ENCODE measurements at places on chromosomes 3 and 15.

GRCh38 chr3:193828477-193828876 lies 235.5 kb downstream of the OPA1 start:
- no peak for DNase-seq

GRCh38 chr3:72657666-72658065 lies 190.6 kb downstream of the SHQ1 start:
- no peak for DNase-seq

DNA sequence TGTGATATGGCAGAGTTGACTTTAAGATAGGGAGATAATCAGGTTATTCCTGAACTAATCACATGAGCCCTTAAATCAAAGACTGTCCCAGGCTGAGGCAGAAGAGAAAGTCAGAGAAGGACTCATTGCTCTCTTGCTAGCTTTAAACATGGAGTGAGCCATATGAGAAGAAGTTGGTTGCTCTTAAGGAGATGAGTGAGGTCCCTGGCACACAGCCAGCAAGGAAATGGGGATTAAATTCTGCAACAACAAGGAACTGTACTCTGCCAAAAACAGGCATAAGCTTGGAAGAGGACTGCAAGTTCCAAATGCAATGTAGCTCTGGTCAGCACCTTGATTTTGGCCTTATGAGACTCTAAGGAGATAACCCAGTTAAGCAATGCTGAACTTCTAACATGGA lies 457.0 kb downstream of the PLOD2 start:
- no peak for DNase-seq

DNA sequence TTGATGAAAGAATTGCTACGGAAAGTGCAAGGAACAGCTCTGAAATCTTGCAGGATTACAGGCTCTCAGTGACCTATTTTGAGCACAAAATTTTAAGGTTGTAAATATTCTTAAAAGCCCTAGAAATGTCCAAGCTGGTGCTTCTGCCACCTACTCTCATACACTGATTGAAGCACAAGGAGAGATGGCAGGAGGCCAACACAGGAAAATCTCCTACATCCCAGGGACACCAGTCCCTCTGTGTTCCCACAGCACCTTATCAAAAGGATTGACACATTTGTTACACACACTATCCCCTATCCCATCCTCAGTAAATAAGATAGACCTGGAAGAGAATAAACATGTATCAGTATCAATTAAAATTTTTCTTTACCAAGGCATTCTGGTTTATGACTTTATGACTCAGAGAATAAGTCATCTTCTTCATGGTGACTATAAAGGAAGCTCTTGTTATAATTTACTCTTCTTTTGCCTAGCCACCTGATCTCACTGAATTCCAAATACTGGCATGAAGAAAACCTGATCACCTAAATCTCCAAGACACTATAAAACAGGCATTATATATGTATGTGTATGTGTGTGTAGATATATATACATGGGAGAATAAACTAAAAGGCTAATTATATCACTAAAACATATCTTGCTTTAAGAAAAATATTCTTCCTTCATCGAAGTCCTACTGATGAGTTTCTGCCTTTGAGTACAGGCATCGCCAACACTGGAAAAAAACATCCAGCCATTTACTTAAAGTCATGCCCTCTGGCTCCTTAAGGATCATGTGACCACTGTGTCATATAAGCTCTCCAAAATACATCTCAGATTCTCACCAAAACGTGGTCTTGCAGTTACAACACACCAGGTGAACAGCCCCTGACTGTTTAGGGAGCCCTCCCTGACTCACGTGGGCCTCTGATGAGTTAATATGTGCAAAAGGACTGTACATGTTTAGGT lies 208.1 kb upstream of the NR2F2 start:
- no peak for DNase-seq

DNA sequence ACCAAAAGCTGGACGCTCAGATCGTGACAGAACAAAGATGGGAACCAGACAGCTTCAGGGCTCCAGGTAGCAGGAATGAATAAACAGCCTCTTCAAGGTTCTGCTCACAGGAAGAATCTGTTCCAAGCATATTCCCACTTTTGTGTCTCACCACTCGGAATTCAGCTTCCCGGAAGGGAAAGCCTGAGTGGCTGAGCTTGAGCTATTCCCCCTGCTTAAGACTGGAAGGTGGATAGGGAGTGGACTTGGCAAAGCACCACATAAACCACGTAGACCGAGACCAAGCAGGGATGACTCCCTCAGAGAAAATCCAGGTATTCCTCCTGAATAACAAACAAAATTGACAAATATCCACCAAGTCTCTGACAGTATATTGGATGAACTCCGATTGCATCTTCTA lies 180.2 kb upstream of the NR2F2 start:
- no peak for DNase-seq

DNA sequence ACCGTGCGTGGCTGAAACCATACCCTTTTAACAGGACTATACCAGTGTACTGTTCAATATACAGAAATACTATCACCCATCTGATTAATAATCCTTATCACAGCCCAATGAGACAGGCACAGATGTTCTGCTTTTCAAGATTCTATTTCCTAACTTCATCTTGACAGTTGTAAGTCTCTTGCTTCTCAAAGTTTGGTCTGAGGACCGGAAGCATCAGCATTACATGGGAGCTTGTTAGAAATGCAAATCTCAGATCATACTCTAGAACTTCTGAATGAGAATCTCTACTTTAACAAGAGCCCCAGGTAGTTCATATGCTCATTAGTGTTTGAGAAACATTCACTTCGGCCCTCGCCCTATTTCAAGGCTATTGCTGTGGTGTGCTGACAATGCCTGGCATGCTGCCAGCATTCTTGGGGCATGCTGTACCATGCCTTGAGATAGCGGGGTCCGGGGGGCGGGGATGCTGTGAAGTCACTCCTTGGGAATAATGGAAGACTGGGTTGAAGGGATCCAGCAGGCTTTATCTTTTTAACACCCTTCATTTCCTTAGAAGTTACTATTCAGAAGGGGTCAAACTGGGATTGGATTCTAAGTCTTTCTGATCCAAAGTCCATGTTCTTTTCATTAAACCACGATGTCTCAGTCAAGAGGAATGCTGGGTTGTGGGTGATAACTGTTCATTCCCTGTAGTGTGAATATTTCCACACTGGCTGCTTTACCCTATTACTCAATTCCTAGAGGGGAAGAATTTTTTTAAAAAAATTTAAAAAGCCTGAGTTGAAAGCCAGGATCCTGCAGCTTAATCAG lies 194.7 kb downstream of the LPP start:
- no peak for DNase-seq

- DNase-seq, result no peak
Measured at GRCh38 chr15:87604857-87605446, 651.6 kb downstream of the NTRK3 start.

GRCh38 chr3:105691633-105692032 lies 177.2 kb downstream of the CBLB start:
- DNase-seq, result no peak

DNA sequence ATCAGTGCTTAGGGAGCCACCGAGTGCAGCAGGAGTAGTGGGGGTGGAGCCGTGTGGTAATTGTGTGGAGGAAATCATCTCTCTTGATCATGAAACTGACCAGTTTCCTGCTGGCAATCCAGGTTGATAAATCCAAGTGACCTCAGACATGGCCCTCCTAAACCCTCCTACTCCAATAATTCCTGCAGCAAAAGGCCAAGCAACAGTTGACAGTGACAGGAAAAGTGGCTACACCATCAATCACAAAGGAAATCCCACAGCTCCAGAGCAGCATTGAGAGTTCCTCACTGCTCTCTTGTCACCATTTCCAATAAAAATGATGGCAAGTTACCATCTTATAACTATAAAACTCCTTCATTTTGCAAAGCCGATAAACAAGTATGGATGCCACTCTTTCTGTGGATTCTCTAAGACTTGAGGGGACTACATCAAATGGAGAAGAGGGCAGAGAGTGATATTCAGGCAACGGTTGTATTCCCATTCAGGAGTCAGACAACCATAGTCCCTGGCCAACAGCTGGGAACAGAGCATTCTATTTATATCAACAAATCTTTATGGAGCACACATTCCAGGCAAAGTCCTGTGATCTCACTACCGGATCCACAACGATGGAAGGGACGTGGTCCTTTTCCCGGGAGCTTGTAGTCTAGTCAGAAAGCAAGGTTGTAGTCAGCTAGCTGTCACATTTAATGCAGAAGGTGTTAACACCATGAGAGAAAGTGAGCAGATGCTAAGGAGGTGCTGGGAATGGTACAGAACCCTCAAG lies 312.5 kb upstream of the CTNNB1 start:
- DNase-seq, result no peak

- DNase-seq, result no peak
Measured at GRCh38 chr3:185444329-185444728, 54.5 kb downstream of the TMEM41A start.

DNA sequence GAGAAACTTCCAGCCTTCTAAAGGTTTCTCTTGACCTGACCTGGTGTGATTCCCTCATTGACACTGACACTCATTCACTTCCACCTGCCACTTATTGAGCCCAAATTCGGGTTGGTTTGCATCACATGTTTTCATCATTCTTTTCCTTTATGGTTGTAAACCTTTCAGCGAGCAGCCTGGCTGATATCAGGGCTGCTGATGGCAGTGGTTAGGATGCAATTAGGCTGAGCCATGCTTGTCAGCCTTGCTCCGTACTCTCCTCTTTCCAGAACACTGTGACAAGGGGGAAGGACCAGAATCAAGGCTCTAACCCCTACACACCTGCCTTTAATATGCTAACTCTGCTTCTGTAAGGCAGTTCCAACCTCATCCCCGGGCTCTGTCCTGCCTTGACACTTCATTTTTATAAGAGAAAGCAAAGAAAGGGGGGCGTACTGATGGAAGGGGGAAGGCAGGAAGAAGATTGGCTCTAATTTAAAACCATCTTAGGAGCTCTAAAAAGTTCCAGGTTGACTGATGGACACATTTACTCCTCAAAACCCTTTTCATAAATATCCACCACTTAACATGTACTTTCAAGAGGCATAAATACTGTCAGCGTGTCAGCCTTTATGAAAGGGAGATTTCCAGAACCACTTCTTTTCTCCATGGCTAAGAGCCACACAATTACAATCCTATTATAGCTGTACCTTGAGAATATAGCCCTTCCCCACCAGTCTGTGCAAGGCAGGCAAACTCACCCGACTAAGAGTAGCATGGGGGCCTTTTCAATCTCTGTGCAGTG lies 5.7 kb downstream of the NMNAT3 start:
- no peak for DNase-seq

DNA sequence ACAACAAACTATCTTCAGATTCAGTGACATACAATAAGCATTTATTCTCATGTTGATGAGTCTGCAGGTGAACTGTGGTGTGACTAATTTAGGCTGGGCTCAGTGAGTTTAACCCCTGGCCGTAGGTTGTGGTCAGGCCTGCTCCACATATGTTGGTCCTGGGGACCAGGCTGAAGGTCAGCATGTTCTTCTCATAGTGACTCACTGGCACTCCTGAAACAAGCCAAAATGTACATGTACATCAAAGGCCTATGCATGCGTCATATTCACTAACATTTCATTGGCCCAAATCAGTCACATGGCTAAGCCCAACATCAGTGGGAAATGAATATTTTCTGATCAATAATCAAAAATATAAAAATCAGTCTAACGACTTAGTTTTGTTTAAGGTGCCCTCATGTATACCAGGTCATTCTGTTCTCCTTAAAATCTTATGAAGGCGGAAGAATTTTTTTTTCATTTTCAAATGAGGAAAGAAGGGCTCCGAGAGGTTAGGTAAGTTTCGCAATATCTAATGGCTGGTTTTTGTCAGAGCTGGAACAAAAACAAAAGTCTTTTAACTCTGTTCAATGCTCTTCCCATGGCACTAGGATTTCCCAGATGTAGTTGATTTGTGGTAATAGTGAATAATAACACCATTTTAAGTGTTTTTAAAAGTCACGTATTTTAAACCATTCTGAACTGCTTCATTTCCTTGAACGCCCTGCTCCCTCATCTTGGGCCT lies 148.5 kb downstream of the MFSD1 start:
- no peak for DNase-seq

- DNase-seq, result no peak
Measured at GRCh38 chr3:118846176-118846575, 188.5 kb downstream of the IGSF11 start.

- no peak for DNase-seq
Measured at GRCh38 chr3:108804966-108805365, 17.6 kb upstream of the TRAT1 start.

DNA sequence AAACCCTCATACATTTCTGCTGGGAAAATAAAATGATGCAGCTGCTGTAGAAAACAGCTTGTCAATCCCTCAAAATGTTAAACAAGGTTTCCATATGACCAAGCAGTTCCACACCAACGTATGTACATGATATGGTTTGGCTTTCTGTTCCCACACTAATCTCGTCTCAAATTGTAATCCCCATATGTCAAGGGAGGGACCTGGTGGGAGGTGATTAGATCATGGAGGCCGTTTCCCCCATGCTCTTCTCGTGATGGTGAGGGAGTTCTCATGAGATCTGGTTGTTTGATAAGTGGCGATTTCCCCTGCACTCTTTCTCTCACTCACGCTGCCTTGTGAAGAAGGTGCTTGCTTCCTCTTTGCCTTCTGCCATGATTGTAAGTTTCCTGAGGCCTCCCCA lies 100.6 kb upstream of the SLC24A5 start:
- no peak for DNase-seq

DNA sequence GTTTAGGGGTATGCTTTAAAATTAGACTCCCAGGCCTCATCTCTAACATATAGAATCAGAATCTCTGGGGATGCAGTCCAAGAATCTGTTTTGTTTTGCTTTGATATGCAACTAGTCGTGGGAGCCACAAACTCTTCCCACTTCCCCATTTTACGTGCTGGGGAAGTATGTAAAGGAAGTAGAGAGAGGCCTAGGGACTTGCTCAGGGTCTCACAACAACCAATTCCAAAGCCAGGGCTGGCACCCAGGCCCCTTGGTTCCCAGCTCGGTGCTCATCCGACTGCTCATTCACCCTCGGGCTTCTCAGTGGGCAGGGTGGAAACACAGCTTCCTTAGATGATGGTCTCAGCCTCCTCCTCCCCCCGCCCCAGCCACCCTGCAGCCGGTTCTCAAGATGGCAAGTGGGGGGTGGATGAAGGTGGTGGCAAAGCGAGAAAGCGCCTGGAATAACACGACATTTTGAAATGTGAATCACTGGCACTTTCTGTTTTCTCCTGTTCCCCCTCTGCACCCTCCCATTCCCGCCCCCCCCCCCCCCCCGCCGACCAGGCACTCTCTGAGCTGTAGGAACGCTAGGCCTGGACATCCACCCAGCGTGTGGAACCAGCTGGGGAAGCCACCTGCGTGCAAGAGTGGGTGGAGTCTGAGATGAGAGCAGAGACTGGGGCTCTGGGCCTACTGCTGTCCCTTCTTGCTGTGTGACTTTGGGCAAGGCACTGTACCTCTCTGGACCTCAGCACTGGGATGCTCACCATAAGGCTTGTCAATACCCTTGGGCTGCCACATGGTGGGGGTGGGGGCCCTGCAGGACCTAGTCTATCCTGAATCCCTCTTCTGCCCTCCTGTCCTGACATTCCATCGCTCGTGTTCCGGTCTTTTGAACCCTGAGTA lies 214.5 kb downstream of the RPLP1 start:
- DNase-seq, result no peak

DNA sequence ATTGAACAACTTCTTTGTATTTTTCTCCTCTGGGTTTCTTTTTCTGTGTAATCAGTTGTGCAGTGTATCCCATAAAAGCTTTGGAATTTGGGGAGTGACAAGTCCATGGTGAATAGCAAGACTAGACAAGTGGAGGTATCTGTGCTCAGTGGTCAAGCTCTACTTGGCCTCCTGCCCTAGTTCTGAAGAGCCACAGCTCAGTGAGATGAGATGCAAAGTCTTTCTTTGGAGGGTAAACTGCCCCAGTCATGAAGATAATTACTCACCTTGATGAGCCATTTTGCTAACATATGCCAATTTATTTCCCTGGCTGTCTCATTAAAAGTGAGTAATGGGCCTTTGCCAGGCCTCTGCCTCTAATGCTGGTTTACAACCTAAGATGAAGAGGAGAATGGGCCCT lies 271.2 kb upstream of the TRIM42 start:
- DNase-seq, result no peak

All from SW 1271 (cell line).